ENCODE measurements at places on chromosomes 6 and 20.

GRCh38 chr6:90003069-90003795 is 109.0 kb downstream of the GJA10 start:
- no peak for DNase-seq

DNA sequence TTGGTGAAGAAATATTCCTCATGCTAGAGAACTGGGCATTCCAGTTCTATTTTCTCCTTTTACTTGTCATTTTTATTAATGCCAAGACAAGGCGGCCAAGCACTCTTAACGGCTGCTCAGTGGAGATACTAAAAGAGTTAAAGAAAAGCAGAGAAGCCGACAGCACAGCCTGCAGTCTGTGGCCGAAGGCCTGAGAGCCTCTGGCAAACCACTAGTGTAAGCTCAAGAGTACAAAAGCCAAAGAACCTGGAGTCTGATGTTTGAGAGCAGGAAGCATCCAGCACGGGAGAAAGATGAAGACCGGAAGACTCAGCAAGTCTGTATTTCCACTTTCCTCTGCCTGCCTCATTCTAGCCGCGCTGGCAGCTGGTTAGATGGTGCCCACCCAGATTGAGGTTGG is 167.1 kb upstream of the FUT9 start:
- no peak for DNase-seq

- no peak for DNase-seq
These were observed 119.5 kb downstream of the SCAF8 start for GRCh38 chr6:154852687-154853086.

DNA sequence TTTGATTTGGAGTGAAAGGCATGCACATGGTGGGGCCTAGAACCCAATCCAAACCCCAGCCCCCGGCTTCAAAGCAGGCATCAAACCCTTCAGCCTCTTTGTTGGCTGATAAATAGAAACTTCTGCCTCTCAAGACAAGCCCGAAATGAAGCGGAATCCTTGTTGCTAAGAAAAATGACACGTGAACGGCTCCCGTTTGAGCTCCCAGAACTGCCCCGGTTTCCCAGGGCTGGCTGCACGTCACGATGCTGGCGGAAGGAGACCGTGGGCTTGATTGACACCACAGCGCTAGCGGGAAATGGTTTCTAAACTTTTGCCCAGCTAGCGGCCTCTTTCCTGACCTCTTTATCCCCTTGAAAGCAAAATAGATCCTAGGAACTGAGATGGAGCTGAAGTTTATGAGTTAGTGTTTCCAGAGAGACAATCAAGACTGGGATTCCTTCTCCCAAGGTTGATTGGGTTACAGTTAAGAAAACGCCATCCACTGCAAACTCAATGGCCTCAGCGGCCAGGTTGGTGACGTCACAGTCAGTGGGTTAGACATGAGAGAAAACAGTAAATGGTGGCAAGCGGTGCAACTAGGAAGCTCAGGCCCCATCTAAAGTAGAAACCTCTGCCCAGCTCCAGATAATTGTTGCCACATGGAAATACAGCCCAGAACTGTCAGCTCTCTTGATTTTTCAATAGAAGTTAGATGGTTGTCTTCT is 117.0 kb downstream of the ANKRD60 start:
- no peak for DNase-seq

DNA sequence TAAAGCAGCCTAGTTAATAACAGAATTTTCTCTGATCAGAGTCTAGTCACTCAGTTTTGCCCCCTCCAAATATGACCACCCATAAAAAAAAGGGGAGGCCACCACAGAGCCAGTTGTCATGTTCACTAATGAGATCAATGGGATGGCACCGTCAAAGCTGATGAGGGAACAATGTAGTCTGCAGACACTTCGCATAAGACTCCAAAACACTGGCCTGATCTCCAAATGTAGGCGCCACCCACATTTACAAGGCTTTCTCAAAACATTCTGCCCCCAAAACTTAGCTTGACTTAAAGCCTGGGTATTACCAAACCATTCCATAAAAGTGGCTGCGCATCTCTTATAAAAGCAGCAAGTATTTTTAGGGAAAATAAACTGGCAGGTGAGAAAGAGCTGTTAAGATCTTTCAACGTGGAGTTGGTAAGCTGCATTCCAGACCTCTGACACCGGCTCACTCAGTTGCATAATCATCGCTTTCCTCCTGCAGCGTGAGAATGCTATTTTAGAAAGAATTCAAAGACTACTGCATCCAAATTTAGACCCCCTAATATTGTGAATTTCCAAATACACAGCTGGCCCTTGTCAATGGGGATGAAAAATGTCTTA is 59.3 kb downstream of the TBC1D7 start:
- no peak for DNase-seq

DNA sequence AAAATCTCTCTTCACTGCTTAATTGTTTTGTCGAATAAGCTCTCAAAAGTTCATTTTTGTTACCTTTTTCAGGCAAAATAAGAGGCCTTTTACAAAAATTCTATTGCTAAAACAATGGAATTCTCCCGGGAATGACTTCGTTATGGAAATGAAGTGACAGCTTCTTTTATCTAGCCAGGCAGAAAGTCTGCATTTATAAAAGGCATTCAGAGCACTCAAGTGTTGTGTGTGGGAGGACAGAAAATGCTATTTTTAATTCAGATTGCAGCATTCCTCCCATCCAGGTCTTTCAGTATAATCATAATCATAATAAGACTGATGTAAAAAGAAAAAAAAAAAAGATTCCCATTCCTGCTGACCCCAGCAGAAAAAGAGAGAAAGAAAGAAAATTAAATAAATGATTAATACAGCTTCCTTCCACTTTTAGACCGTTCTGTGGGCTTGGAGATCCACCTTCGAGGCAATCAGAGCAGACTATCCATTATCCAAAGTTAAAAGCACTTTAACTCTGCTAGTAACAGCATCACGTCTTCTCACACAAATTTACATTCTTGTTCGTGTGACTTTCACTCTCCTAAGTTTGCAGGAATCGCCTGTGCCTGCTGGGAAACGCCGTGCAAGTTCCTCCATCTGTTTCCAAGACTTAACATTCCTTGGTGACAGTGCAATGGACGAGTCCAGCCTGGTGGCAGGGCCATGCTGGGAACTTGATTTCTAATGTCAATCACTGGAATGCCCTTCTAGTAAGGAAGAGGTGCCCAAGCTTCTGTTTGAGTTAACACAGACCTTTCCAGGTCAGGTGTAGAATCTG is 258.8 kb downstream of the GMPR start:
- DNase-seq: no peak

DNA sequence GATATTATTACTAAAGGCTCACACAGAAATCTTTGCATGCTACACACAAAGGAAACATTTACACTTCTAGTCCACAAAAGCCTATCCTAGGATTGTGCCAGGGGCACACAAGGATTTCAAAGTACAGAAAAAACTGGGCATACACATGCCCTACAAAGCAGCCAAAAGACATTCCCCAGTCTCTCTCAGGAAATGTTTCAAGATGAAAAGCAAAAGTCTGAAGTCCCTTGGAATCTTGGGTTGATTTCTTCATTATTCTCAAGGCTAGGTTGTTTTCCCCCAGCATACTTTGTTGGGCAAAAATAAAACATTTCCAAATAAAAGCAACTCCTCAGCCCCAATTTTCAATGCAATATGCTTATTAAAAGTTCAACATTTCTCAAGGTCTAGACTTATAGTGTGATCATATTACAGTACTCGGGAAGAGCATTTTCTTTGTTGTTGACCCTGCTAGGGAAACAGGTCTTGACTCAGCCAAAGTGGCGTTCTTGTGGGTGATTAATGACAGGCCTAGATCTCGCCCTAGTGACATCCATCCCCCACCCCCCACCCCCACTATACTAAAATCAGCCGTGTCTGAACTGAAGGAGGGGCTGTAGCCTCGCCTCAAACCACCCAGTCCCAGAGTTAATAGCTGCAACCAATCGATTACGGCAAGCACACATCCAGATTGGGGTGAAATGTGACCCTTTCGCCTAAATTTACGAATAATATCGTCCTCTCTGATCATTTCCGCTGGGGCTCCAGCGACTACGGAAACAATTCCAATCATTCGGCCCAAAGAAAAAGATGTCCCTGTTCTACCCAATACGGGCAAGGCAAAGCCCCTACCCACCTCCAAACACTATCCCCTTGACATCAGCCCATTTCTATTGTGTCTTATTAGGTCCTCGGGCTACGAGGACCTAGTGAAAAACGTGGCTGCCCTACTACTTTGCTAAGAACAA is 1.4 kb downstream of the AKIRIN2 start:
- DNase-seq: peak; percentile 20

- no peak for DNase-seq
These were observed 22.9 kb upstream of the PLEKHG1 start for GRCh38 chr6:150576651-150577226.

DNA sequence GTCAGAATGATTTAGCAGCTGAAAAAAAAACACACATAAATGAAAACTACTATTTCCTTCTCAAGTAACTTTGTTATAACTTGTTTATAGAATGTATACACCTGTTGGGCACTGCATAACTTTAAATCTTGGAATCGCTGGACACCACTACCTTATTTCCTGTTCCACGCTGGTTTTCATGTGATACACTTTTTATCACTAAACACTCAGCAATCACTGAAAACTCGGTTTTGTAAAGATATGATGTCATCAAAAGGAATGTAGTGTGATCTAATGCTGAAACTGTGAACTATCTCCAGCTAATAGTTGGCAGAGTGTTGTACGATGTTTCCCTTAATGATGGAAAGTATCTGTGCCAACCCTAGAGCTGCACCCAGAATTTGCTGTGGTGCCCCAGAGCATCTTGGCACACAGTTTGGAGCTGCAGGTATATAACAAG is 127.9 kb downstream of the BACH2 start:
- no peak for DNase-seq

DNA sequence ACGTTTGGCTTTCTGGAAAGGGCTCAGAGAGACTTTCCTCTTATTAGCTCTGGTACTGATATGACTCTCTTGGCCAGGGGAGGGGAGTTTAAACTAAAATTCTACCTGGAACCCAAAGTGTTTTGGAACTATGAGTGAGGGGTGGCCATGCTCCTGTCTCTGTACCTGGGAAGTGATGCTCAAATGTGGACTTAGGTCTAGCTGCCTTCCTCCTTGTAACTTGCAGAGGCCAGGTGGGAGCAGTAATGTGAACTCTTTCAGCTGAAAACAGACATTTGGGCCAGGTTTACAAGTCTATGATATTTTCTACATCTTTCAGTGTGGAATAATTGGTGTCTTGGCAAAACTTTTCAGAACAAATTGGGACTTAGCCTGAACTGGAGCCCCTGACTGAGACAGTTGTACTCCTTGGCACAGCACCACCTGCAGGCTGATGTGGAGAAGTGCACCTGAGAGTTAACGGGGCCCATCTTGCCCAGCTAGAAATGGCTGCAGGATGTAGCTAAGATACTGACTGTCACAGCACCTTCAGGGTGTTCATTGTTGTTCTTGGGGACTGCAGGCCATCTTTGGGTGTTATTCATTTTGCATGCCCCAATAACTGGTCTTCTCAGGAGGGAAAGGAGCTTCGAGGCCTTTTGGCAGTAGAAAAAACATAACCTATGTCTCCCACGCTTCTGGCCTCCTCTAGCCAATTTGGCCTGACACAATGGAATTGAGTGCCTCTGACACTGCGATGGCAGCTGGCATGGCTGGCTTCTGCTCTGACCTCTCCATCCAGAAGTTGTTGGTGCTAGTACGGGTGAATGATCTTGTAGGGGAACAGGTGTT is 37.1 kb downstream of the CD109 start:
- peak; percentile 52 for DNase-seq

DNA sequence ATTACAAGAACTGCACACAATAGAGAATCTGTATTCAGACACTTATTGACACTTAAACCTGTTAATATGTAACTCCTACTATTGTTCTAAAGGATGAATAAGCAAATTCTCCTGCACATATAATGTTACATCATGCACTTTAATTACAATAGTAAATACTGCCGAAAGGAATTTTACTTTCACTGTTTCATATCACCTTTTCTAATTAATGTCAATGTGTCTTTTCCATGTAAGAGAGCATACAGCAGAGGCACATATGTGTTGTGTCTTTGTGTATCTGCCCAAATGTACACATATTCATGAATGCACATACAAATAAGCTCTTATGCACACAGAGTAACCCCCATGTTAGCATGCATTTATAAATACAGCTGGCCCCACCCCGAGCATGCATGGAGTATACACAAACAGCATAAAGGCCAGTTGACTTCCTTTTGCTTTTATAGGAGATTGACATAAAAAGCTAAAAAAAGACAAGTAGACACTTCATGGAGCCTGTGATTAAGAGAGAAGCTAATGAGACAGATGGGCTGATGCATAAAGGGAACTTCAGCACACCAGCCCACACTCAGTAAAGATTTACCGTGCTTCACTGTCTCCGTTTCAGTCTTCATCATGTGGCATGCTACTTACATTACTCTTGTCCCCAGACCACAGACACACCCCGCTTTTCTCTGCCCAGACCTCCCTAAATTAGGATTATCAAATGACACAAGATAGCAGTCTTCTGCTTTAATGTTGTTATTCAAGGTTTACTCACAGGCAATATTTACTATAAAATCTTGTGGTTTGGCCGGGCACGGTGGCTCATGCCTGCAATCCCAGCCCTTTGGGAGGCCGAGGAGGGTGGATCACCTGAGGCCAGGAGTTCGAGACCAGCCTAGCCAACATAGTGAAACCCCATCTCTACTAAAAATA is 184.6 kb downstream of the ATXN1 start:
- no peak for DNase-seq

- no peak for DNase-seq
These were observed 384.6 kb downstream of the CDKAL1 start for GRCh38 chr6:20918868-20919267.

DNA sequence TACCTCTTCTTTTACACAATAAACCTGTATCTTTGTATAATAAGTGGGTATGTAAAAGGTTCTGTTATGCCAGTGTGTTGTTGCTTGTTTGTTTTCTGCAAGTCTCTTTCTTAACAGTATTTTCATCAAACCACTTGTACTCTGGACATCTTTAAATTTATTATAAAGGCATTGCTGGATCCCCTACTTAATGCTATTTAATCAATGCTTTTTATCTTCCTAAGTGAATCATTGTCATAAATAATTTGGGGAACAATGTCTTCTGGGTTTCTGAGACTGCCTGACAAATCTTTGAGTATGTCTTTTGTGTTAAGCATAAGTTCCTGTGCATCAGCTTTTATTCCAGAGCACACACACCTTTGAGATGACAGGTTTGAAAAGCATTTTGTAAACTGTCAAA is 64.7 kb downstream of the ITCH start:
- DNase-seq: no peak

DNA sequence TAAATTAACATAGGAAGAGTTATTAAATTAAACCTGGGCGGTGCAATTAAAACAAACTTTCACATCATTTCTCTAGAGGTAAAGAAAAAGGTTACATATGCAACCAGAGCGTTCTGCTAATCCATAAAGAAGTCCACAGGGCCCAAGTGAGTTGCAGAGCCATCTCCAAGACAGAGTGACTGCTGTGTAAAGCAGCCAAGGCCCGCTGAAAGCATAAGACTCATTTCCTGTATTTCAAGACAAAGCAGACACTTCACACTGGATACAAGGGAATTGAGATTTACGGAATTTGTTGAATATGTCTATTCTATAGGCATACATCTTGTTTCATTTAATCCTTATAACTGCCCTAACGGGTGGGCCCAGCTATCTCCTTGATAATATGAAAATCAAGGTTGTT is 422.8 kb downstream of the CBLN4 start:
- DNase-seq: no peak

All from effector CD4-positive, alpha-beta T cell (primary cell).